EL (cell line): ENCODE measurements at places on chromosomes 2 and 18.

DNA sequence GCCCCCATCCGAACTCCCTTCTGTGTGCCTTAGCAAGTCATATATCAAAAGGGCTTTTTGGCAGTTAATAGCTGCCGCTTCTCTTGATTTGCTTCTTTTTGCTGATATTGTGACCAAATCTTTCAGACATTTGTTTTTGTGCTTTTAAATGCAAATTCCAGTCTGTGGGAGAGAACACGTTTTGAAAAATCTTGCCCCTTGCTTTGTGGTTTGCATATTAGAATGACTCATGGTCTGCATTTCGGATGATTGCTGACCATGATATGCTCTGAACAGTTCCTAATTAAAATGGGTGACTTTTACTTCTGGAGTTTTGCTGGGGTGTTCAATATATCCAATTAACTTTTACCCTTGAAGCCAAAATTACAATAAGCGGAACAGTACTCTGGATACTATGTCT is 58.2 kb upstream of the ST6GAL2 start:
- DNase-seq = peak; percentile 77

DNA sequence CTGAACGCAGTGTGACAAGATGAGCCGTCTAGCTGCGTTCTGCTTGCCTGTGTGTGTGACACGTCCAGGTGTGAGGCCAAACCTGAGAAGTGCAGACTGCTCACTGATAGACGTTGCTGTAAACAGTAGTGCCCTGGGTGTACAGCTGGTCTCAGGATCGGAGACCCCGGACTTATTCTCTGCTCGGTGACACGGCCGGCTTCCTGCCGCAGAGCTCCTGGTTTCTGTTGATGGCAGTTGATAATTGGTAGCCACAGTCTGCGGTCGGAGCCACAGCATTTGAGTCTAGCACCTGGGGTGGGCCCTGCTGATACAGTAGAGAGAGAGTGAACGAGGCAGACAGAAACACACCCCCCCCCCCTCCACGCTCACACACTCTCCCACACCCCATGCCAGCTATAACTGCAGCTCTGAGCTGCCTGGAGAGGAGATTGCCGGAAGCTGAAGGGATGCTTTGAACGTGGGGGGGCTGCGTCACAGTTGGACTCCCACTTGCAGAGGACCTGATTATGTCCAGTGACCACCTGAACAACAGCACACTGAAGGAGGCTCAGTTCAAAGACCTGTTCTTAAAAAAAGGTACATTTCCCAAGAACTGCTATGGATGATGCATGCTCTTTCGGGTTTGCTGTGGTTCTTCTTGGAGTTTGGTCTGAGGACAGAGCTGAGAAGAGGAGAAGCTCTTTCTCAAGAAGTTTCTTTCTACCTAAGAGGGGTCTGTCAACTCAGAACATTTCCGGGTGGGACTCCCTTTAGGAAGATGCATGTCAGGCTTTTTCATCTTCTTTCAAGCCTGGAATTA is 114.0 kb downstream of the FAM210A start:
- DNase-seq = no peak

DNA sequence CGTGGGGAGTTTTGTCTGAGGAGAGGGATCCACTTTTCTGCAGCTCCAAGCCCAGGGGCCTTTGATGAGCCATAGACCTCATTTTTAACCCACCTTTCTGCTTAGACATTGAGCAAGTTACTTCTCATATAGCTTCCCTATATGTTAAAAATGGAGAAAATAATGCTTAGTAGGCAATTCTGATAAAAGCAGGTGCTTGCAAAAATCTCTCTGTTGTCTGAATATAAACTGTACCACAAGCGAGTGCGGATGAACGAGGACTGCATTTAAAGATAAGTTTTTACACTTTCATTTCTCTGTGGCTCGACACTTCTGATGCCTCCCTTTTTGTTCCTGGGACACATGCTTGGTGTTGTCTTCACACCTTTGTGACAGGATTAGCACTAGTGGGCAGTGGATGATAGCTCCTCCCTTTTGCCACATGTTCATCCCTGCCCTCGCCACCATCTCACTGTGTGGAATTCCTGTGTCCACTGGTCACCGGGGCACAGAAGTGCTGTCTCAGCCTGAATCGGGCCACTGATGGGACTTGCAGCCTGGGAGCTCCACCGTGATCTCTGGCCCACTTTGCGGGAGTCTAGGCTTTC is 1.6 kb downstream of the TYMS start:
- no peak for DNase-seq

DNA sequence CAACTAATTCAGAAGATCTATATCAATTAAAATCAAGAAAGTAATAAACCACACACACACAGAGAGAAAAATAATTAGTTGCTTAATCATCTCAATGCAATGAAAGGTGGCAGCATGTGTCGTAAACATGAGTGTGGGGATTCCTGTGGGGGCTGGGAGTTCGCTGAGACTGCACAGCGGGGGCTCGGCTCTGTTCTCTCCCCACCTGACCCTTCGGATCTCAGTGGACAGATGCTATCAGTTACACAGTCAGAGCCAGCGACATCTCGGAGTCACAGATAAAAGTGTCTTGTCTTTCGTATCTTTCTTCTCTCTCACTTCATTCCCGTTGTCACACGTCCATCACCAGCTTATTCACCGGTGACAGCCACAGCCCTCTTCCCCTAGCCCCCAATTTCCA is 37.1 kb downstream of the COLEC12 start:
- DNase-seq = no peak

DNA sequence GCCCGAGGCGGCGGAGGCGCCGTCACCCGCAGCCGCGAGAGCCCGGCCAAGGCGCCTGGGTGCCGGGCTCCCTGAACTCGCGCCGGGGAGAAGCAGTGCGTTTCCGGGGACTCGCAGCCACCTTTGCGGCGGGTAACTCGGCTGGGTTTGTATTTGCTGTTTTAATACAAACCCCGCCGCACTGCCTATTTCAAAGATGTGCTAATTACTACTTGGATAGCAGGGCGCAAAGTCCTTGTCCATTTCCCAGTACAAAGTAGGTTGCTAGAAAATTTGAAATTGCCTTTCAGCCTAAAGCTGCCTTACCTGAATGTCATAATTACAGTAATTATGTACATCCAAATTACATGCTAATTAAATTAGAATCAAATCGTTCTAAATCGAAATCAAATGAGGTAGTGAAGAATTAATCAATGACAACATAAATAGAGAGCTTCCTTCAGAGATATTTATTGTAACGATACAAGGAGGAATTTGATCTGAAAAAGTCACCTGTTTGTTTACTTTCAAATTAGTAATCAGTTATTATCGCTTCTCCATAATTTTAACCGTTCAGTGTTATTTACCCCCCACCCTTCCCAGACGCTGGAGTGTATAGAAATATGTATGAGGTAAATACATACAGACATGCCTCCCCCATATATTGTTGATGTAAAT is 8.1 kb downstream of the SP9 start:
- no peak for DNase-seq

- no peak for DNase-seq
Observed at GRCh38 chr2:121709776-121710469, 26.8 kb downstream of the NIFK start.

GRCh38 chr2:134141598-134142340 is 112.1 kb upstream of the MGAT5 start:
- DNase-seq = no peak

DNA sequence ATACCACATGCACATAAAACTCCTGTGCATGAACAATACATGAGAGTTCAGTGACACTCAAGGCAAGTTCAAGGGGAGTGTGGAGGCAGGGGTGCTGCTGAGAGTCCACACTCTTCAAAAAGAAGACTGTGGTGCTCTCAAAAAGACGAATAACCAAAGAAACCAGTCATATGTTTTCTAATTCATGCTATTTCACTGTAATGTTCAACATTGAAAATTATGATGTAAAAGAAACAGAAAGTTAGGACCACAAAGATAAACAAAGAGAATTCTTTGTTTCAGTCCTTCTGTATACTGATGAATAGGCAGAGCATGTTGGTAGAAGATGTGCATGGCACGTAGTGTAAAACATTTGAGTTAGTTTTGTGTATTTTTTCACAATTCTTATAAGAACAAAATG is 864.2 kb upstream of the LRATD1 start:
- no peak for DNase-seq

DNA sequence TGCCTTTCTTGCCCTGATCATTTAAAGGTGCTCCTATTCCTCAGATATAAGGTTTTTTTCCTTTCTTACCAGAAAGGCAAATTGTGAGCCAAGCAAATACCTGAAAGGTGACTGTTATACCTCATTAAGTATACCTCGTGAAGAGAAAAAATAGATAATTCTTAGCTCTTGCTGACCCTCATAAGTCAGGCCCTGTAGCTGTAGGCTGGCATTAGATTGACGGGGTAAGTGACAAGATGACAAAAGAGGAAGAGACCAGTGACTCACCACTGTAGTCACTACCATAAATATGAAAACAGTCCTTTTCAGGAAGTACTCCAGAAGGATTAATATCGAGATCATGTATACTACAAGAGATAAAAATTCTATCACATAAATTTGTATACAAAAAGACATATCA is 104.6 kb downstream of the PTPN4 start:
- peak; percentile 2 for DNase-seq

DNA sequence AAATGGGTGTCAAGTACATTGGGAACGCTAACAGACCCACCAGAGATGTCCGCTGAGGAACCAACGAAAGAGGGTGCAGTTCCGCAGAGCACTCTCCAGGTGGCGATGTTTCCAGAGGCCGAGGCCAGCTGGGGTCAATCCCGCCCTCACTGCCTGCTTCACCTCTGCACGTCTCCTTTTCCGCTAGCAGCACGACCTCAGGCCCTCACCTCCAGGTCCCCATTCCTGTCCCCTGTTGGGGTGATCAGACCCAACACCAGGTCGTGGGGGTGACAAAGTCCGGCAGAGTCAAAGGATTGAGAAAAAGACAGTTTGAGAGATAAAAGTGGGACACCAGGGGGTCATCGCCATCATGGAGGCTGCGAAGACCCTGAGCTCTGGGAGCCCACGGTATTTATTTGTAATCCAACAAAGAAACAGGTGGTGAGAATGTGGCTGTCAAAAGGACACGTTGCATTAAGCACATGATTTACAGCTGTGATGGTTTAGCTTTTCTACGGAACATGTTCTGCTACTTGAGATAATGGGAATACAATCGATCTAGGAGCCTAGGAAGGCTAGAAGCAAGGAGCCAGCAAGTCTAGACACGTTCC is 27.3 kb downstream of the ZAP70 start:
- DNase-seq = peak; percentile 31

GRCh38 chr2:226658555-226658954 is 141.1 kb downstream of the IRS1 start:
- no peak for DNase-seq

- DNase-seq = no peak
Observed at GRCh38 chr18:31773774-31774476, 13.2 kb upstream of the SLC25A52 start.

GRCh38 chr18:3250237-3251107 is 2.9 kb downstream of the MYL12A start:
- peak; percentile 87 for DNase-seq

- DNase-seq = no peak
Observed at GRCh38 chr18:9283791-9284190, 50.8 kb upstream of the TWSG1 start.

DNA sequence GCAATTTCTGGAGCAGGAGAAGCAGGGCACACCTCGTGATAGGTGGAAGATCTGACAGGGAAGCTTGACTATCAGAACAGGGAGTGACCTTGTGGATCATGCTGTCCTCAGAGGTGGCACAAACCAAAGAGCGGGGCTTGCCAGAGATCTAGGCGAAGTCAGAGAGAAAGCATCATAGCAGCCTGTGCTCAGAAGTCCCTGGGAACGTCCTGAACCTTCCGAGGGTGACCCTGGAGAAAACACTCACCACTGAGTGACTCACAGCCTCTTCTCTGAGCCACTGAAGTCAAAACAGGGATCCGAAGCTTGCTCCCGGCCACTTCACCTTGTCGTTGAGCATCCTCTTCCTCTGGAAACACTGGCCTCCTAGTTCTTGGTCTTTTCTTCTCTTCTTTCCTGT is 56.7 kb downstream of the IL1R2 start:
- peak; percentile 44 for DNase-seq

DNA sequence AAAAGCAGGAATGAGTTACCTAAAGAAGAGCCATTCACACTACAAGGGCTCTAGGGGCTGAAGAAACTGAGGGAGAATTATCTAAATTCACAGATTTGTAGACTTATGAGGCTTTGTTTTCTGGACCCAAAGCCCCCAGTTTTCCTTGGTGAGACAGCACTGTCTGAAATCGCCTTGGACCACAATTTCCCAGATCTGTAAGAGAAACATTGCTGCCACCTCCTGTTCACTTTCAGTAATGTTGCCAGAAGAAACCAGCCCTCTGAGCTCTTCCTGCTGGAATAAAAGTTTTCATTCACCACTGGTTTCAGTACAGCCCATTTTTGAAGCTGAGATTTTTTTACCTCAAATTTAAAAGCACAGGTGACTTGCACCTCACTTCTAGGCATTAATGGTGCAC is 169.2 kb downstream of the CDH20 start:
- DNase-seq = peak; percentile 53

GRCh38 chr2:173815772-173816171 is 149.4 kb downstream of the SP3 start:
- DNase-seq = peak; percentile 5

- DNase-seq = no peak
Observed at GRCh38 chr2:9261231-9261883, 54.7 kb downstream of the ASAP2 start.

- DNase-seq = no peak
Observed at GRCh38 chr2:144796936-144797335, 277.0 kb upstream of the ZEB2 start.

DNA sequence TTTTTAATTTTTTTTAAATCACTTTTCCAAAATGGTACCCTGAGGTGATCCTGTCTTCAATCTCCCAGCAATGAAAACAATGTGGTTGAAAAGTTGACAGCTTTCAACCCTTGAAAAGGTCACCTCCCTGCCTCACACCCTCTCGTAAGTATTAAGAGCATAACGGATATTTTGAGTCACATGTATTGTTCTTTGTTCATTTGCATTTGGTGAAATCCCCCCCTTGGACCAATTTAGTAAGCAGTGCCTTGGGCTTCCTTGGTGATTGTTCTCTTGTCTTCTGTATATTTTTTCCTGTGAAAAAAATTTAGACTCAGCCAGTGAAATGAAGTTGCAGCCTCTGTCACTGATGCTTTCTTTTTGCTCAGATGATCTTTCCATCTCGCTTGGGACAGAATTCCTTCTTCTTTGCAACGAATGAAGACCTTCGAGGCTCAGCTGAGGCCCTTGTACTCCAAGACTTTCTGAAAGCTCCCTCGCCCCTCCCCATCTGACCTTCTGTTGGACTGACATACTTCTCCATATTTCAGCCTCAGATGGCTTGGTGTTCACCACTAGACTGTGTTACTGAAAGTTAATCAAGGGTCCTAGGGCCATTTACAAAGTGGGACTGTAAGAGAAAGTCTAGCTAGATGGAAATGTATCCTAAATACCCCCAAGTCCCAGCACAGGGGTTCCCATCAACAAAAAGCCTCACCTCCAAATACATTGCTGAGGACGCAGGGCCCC is 158.4 kb downstream of the BCL2 start:
- DNase-seq = no peak

DNA sequence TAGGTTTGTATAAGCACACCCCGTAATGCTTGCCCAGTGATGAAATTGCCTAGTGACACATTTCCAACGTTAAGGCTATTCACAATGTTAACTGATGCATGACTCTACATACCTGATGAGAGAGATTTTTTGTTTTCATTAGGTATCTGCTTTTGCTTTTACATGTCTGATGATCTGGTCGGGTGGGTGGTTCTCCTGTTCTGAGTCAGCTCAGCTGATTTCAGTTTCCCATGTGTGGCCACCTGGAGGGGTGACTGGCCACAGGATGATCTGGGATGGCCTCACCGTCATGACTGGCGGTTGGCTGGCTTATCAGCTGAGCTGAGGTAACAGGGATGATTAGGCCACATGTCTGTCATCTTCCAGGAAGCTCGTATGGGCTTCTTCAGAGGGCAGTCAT is 33.8 kb upstream of the ACYP2 start:
- DNase-seq = no peak

- peak; percentile 70 for DNase-seq
Observed at GRCh38 chr2:65199891-65200290, 27.7 kb upstream of the ACTR2 start.
